GM04503 (cell line): ENCODE measurements at places on chromosomes 4 and X.

GRCh38 chr4:184167576-184167975 is 50.1 kb downstream of the ENPP6 start:
- no peak for DNase-seq

DNA sequence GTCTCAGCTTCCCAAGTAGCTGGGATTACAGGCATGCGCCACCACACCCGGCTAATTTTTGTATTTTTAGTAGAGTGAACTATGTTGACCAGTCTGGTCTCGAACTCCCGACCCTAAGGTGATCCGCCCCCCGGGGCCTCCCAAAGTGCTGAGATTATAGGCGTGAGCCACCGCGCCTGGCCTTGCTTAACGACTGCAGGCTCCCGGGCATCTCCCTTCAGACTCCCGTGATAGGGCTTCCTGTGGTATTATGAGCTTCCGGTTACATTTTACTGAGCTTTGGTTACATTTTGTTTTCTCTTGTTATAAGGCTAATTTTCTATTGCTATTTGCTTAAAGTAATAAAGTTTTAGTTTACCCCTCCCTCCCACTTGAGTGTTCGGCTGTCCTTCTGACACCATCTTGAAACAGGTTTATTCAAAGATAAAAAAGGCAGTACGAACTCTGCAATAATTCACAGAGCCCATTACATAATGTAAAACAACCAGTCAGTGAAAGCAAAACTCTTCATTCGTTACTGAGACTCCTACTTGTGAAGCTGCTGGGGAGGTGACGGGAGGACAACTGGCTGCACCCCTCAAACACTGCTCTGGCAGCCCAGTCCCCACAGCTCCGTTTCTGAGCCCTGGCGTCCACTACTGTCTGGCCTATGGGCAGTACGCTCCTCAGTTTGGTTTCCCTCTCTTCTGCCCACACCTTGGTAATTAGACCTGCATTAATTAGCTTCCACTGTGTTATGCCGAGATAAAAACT is 795.7 kb upstream of the SLIT2 start:
- DNase-seq: no peak

DNA sequence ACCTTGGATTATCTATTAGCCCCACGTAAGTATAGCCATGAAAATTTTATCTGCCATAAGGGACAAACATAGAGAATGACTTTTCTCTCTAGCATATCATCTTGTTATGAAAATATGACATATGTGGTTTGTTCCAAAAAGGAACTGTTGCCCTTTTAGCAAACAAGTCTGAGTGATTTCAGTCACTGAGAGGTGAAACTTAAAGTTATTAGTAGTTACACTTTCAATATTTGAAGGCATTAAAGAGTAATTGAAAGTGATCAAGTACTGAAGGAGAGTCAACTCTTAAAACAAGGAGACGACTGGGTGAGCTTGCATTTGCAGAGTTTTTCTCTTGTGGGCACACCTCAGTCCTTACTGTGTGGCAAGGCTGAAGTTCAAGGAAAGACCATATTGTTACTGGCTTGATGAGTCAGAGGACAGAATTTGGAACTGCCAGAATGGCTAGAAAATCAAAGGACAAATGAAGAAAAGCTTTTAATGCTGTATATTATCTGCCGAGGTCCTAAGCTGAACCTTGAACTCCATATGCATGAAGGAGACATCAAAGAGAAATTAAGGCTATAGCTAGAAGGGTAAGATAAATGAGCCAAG is 205.1 kb upstream of the EMCN start:
- no peak for DNase-seq

GRCh38 chrX:72208126-72208800 is 26.7 kb downstream of the PIN4 start:
- DNase-seq: no peak

GRCh38 chr4:189516902-189517301 is 423.8 kb upstream of the FRG1 start:
- DNase-seq: no peak

DNA sequence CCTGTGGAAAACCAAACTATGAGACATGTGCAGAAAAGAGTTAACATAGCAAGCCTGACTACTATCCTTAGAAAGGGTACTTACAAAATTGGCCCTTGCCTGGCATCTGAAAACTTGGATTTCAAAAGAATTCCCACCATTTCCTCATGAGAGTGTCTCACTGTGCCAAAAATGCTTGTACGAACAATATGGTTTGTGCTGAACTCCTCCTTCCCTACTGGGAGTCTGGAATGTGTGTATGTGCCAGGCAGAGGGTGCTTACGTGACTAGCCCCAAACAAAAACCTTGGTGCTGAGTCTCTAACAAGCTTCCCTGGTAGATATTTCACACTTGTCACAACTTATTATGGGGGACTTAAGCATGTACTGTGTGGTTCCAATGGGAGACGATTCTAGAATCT is 81.7 kb upstream of the GIMD1 start:
- no peak for DNase-seq

DNA sequence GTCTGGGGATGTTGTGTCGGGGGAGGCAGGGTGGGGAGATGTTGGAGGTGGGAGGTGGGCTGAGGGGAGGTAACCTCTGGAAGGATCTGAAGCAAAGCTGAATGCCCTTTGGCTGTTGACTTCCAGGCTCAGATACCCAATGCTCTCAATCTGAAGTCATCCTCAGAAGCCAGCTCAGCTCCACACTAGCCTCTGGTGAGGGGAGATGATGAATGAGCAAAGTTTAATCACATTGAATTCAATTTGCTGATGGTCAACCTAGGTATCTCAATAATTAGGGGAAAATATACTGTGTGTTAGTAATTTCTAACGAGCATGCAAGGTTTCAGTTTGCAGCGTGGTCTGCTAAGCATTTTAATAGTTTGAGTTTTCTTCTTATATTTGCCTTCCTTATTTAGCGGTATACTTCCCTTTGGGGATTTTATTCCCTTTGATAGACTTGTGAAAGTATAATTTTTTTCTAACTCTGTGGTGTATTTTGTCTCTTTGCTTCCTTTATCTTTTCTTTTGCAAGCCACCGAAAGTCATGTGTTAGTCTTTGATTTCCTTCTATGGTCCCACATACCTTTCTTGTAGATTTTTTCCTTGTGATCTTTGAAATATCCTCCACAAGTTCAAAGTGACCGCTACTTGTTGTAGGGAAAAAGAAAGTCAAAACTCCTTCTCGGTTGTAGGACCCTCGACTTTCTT is 146.3 kb upstream of the LEF1 start:
- DNase-seq: no peak

DNA sequence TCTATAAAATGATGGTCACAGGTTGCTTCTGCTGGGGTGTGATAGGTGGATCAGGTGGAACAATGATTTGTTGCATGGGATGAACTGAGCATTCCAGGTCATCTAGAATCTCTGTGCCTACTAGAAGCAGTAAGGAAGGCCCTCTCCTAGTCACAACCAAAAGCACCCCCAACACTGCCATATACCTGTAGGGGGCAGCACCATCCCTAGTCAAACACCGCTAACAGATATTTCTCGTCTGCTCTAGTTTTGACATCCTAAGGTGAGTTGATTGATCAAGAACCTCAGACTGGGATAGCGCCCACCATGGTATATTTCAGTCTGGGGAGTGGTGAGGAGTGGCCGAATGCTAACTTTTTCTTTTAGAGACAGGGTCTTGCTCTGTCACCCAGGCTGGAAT is 160.2 kb downstream of the NHS start:
- no peak for DNase-seq

DNA sequence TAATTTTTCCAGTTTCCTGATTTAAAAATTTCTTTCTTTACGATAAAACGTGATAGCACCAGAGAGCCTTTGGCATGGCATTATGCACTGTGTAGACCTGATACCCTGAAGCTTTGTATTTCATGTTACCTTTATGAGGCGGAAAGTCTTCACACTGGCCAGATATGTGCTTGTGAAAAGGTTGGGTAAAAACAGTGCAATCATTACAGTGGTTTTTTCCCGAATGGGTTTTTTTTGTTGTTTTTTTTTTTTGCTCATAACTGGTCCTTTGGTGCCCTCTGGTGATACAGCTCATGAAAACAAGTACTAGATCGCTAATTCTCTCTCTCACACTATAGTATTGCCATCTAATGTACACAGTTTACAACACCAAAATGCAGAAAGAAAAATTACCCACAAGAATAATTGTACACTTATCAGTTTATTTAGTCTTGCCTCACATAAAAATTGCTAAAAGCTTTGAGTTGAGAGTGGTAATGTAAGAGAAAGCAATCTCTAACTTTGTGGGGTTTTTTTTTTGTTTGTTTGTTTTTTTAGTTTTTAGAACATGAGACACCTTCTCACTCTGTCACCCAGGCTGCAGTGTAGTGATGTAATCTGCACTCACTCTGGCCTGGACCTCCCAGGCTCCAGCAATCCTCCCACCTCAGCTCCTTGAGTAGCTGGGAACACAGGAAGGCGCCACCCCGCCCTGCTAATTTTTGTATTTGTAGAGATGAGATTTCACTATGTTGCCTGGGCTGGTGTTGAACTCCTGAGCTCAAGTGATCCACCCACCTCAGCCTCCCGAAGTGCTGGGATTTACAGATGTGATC is 21.3 kb downstream of the SPCS3 start:
- DNase-seq: no peak

DNA sequence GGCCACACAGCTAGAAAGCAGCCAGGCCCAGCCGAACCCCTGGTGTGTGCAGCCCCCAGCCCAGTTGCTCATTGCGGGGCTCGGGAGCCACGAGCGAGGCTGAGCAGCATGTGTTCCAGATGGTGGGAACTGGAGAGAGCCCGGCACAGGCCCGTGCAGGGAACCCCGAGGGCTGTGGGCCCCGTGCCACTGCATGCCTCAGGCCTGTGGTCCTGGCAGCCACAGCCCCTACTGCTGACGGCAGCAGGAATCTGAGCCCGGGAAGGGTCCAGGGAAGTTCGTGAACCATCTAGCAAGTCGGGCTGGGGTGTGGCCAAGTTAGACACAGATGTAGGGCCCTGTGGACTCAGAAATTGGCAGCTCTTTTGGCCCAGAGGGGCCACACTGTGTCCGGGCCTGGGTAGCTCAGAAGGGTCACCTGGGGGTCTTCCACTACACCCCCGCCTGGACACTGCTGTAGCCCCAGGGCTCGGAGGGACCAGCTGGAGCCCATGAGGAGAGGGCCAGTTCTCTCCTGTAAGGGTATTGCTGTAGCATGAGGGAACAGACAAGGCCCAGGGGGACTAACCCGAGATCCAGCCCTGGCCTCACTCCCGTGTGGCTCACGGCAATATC is 12.1 kb downstream of the HTRA3 start:
- DNase-seq: no peak

GRCh38 chr4:76600447-76600846 is 165.4 kb downstream of the SHROOM3 start:
- no peak for DNase-seq

DNA sequence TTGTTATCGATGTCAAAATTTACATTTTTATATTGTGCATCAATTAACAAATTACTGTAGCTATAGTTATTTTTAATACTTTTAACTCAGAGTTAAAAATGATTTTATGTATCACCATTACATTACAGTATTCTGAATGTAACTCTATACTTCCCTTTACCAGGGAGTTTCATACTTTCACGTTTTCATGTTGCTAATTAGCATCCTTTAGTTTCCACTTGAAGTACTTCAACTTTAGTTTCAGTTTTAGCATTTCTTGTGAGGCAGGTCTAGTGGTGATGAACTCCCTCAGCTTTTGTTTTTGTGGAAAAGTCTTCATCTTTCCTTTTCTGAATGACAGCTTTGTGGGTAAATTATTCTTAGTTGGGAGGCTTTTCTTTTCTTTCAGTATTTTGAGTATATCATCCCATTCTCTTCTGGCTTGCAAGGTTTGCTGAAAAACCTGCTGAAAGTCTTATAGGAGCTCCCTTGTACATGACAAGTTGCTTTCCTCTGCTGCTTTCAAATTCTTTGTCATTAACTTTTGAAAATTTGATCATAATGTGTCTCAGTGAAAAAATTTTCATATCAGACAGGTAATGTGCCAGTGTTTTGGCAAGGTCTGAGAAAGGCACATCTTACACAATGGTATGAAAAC is 9.8 kb upstream of the CISD2 start:
- no peak for DNase-seq

GRCh38 chr4:155529272-155529671 is 137.4 kb upstream of the GUCY1A1 start:
- no peak for DNase-seq

- no peak for DNase-seq
Measured at GRCh38 chr4:113844369-113844768, 82.8 kb upstream of the CAMK2D start.

GRCh38 chr4:143391895-143392294 is 55.2 kb downstream of the GAB1 start:
- DNase-seq: no peak

GRCh38 chrX:98405376-98405775 is 1521.7 kb downstream of the RPA4 start:
- no peak for DNase-seq

DNA sequence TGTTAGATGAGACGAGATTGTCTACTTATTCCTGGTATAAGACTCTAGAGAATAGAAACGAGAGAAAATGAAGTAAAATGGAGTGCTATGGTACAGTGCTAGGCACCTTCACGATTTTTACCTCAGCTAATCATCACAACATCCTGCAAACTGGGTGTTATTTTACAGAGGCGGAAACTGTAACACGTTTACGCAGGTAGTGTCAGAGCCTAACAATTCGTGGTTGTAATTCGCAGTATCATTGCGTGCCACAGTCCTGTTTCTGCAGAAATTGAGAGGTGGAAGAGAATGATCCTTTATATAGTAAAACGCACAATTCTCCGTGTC is 383 bp upstream of the TBC1D19 start:
- DNase-seq: no peak

GRCh38 chr4:39770471-39770870 is 72.5 kb downstream of the UBE2K start:
- DNase-seq: no peak

DNA sequence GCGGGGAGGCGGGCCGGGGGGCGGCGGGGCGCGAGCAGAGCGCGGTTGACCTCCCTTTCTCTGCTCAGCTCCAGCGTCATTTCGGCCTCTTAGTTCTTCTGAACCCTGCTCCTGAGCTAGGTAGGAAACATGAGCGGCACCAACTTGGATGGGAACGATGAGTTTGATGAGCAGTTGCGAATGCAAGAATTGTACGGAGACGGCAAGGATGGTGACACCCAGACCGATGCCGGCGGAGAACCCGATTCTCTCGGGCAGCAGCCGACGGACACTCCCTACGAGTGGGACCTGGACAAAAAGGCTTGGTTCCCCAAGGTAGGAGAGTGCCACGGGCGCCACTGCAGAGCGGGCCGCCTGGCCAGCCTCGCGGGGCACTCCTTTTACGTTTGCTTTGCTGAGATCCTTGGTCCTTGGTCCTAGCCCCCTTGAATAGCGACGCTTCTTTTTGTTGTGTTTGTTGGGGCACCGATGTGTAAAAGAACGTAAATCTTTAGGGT is at the start of gene HTATSF1:
HTATSF1 (plus strand) TSS at position 37 of the 497 bp plus-strand sequence; CDS start at position 130, 93 bp downstream.
- DNase-seq: peak; percentile 1
